Tibial artery (tissue), 4 donors: ENCODE measurements at places on chromosomes 3 and 15.

DNA sequence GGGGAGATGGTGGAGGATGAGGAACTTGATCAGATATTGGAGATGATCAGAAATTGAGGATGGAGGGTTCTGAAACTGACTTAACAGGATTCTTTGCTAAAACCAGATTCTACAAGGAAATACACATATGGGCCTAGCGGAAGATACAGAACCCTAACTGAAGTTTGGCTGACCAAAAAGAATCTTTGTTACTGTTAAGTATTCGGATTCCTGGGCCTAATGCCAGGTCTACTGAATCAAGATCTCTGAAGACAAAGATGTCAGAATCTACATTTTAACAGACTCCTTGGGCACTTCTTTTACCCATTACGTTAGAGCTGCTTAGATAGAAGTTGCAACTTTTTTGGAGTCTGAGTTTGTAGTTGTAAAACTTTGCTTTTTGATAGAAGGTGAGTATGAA is 137.7 kb downstream of the FNDC3B start:
- DNase-seq, result no peak

DNA sequence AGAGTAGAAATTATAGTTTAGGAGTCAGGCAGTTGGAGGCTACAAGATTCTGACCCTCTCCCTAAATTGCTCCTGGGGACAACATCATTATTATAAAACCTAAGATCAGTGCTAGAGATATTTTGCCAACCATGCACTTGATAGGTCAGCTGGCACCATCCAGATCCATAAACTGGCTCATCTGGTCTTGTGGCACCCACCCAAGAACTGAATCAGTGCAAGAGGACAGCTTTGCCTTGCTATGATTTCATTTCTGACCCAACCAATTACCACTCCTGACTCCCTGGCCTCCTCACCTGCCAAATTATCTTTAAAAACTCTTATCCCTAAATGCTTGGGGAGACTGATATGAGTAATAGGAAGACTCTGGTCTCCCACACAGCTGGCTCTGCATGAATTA is 461.1 kb upstream of the TGFBR2 start:
- DNase-seq, result no peak

GRCh38 chr3:191336833-191337232 is 6.5 kb upstream of the UTS2B start:
- DNase-seq, result no peak

GRCh38 chr3:56799251-56799882 is 2.4 kb downstream of the ARHGEF3 start:
- DNase-seq, result no peak

DNA sequence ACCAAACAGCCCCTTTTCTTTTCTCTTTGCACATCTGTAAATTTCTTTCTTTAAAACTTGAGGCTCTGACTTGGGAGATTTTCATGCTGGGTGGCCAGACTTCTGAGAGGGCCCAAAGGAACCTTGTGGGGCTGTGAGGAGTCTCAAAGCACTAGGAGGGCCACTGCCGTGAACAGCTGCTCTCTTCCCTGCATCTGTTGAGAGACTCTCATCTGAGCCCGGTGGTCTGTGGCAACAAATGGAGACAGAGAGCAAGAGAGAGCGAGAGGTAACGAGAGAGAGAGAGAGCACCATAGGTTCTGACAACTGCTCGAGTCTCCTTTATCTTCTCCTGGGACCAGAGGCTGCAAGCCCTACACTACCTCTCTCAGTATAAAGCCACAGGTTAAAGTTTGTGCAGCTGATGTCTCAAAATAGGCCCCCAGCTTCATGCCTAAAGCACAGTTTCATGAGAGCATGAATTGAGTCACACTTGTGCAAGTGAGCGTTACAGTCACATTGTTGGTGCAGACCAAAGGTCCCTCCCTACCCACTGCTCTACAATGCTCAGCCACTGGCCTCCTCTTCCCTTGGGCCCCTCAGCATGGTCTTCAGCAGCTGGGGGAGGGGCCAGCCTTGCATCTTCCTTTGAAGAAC is 60.7 kb downstream of the ZNF621 start:
- no peak for DNase-seq

- DNase-seq, result no peak
Measured at GRCh38 chr3:39433642-39434041, 27.1 kb downstream of the RPSA start.

GRCh38 chr3:129439226-129439816 is 427 bp downstream of the MBD4 start:
- no peak for DNase-seq

DNA sequence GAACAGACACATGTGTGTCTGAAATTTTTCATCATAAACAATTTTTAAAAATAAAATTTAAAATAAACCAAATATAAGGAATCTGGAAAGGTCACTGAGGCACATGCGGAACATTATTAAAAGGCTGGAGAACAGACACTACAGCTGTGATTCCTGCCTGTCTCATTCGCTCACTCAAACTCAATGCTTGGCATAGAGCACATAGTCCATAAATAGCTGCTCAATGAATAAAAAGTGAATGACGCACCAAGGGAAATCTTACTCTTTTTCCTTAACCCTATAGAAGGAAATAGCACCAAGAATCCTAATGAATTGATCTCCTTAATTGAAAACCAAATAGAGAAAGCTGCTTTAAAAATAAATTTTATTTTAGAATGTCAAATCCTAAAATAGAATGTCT is 98.4 kb downstream of the FSIP1 start:
- DNase-seq, result no peak

DNA sequence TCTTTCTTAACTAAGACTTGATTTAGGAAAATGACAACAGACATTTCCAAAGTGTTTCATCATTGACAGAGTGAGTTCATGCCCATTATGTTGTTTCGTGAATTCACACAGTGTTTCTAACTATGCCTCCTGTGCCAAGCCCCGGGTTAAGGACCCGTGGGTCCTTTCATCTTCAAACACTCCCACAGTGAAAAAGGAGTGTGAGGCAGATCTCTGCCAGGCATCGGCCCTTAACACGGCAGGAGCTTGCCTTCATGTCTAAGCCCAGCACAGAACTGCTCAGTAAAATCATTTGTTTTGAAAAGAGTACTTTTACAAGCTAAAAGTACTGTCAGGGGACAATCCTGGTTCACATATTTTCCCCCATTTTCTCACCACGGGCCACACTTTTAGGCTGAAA is 80.0 kb upstream of the FOXB1 start:
- no peak for DNase-seq
